ENCODE measurements at places on chromosomes 5 and 9.

- DNase-seq = no peak
Measured at GRCh38 chr9:126802318-126803059, 2.4 kb upstream of the ZBTB43 start.

DNA sequence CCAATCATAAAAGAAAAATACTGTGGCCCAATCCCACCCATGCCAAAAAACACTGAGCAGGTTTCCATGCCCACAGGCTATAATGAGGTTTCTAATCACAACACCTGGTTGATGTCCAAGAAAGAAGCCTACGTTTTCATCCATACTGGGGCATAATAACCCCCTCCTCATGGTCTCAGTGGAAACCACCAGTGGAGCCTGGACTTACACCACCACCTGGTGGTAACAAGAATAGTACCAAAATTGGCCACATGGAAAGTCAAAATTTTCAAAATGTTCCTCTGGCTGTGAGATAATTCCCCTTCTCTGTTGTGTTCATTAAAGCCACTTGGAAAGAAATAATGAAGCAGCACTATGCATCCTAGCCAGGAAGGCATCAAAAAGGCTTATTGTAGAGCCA lies 687.3 kb upstream of the ST8SIA4 start:
- DNase-seq = no peak

DNA sequence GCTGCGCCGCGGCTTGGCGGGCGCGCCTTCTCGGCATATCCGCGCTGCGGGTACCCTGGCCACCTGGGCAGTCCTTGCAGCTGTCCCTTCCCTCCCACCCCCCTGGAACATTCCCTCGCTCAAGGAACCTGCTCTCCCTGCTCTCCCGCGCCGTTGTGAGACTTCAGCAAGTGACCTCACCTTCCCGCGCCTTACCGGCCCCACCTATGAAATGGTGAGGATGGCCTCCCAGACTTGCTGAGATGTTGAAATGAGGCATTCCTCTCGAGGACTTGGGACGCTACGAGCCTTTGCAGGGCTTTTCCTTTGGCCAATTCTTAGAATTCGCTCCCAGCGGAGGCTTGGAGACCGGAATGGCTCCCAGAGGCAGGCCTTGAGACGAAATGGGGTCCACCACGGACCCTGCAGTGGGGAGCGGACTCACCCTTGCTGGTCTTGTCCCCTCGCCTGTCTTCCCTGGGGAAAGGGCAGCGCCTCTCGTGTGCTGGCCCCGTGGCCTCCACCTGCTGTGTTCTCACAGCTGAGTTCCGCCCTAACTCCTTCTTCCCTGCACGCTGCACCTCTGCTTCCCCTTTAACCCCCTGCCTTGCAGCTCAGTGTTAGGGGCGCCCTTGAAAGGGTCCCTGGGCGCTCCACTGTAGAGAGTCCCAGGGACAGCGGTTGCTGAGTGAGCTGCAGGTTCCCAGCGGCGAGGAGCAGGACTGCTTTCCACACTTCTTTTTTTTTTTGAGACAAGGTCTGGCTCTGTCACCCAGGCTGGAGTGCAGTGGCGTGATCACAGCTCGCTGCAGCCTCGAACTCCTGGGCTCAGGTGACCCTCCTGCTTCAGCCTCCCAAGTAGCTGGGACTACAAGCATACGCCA lies 907 bp downstream of the HMCN2 start:
- DNase-seq = no peak

- DNase-seq = no peak
Measured at GRCh38 chr9:2697492-2697891, 19.8 kb upstream of the KCNV2 start.

- DNase-seq = no peak
Measured at GRCh38 chr5:149254506-149254905, 17.2 kb upstream of the AFAP1L1 start.

GRCh38 chr5:108398964-108399363 lies 17.1 kb upstream of the FBXL17 start:
- no peak for DNase-seq

GRCh38 chr5:132424167-132424880 lies 54.8 kb downstream of the SLC22A5 start:
- no peak for DNase-seq

DNA sequence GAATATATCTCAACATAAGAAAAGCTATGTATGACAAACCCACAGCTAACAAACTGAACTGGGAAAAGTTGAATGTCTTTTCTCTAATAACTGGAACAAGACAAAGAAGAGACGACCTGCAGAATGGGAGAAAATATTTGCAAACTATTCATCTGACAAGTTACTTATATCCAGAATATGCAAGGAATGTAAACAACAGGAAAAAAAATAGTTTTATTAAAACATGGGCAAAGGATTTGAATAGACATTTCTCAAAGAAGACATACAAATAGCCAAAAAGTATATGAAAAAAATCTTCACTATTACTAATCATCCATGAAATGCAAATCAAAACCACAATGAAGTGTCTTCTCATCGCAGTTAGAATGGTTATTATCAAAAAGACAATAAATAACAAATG lies 181.7 kb upstream of the TLX3 start:
- DNase-seq = no peak

DNA sequence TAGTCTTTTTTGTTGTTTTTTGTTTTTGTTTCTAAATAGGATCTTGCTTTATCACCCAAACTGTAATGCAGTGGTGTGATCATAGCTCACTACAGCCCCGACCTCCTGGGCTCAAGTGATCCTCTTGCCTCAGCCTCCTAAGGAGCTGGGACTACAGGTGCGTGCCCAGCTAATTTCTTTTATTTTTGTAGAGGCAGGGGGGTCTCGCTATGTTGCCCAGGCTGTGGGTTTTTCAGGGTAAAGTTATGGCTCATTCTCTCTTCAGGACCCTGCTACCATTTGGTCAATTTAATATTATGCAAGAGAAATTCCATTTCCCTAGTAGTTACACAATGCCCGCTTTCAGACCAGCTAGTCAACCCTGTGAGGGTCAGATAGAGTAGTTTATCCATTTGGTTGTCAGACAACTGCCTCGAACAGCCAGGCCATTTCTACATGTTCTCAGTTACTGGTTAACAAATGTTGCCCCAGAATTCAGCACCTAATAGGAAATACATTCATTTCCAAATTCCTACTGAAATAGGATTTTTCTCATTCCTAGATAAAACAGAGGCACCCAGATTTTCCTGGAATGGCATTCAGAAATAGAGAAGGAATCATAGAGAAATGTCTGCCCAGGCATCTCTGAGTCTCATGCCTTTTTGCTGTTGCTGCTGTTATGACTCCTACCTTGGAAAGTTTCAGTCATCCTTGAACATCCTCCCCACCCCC lies 6.4 kb upstream of the GLIS3 start:
- DNase-seq = peak; percentile 32

GRCh38 chr9:95879591-95879990 lies 4.1 kb downstream of the ERCC6L2 start:
- no peak for DNase-seq

- DNase-seq = no peak
Measured at GRCh38 chr9:135040892-135041291, 46.6 kb upstream of the OLFM1 start.

DNA sequence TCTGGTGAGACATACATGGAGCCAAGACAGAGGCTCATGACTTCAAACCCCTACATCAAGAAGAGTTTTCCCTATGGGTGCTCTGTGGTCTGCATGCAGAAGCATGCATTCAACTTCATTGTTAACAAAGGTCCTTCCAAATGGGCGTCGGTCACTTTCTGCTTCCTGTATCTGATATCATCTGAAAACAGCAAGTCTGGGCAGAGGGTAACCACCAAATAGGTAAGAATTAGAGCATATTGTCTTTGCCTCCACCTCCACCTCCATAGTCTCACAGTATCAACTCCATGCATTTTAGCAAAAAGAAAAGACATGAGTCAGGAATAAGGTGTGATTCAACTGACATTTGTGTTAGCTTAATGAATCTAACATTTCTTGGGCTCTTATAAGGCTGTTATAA lies 462.9 kb downstream of the DMRT2 start:
- no peak for DNase-seq

GRCh38 chr9:19161257-19162025 lies 34.1 kb upstream of the PLIN2 start:
- peak; percentile 94 for DNase-seq

- no peak for DNase-seq
Measured at GRCh38 chr5:80502800-80503199, 14.9 kb downstream of the FAM151B start.

GRCh38 chr5:106094204-106094607 lies 1576.5 kb downstream of the EFNA5 start:
- DNase-seq = no peak

DNA sequence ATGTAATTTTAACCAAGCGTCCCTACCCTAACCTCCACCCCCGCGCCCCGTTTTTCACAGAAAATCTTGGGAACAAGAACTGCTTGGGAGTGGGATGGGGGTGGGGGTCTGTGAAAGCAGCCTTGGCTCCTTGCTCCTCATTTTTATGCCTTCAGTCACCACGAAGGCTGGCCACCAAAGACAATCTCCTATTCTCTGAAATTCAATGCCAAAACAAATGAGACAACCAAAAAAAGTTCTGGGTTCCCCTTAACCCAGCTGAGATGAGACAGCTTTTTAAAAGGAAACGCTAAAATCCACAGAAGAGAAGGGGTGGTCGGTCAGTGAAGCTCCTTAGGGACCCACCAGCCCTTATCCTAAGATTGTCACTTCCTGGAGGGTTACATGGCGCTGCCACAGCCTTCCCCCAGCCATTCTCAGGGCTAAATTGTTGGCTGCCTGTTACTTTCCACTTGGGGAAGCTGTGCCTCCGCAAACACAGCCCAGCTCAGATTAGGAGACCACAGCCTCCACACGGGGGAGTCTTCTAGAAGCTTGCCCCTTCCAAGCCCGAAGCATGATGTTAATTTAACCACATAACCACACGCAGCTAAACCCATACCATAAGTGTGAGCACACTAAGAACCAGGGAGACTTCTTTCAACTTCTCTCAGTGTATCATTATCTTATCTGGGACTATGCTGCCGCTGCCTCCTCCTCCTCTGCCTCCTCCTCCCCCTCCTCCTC lies 136.3 kb downstream of the FOXD1 start:
- DNase-seq = peak; percentile 66

GRCh38 chr5:178487911-178488600 lies 102.1 kb downstream of the COL23A1 start:
- DNase-seq = no peak

DNA sequence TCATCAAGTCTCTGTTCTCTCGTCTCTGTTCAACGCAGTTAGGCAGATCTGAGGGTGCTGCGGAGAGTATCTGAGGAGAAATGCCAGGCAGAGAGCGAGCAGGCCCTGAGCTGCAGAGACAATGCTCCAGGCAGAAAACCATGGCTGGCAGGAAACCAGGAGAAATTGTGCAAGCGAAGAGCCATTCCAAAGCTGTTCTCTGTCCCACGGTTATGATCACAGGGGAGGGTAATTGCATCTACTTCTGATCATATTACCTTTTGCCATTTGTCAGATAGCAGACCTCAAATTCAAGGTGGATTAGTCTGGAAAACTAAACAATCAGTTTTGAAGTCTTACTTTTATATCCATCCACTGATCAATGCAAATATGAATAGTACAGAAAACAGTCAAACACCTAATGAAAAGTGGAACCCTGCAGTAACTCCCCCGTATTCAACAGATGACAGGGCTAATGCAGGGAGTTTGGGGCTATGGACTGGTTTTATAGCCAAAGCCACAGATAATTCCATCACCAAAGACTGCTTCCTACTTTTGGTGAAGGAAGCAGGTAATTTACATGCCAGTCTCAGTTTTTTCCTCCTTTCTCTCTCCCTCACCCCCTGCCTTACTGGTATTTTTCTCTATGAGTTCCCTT lies 228.0 kb downstream of the DCP2 start:
- no peak for DNase-seq

GRCh38 chr5:173615884-173616576 lies 420 bp downstream of the BOD1 start:
- peak; percentile 86 for DNase-seq

GRCh38 chr5:151151793-151152192 lies 5.8 kb downstream of the ANXA6 start:
- no peak for DNase-seq

- peak; percentile 44 for DNase-seq
Measured at GRCh38 chr5:61333321-61333953, 1.4 kb downstream of the ZSWIM6 start.

GRCh38 chr5:116084287-116084691 lies 536 bp upstream of the COMMD10 start:
- DNase-seq = peak; percentile 8

DNA sequence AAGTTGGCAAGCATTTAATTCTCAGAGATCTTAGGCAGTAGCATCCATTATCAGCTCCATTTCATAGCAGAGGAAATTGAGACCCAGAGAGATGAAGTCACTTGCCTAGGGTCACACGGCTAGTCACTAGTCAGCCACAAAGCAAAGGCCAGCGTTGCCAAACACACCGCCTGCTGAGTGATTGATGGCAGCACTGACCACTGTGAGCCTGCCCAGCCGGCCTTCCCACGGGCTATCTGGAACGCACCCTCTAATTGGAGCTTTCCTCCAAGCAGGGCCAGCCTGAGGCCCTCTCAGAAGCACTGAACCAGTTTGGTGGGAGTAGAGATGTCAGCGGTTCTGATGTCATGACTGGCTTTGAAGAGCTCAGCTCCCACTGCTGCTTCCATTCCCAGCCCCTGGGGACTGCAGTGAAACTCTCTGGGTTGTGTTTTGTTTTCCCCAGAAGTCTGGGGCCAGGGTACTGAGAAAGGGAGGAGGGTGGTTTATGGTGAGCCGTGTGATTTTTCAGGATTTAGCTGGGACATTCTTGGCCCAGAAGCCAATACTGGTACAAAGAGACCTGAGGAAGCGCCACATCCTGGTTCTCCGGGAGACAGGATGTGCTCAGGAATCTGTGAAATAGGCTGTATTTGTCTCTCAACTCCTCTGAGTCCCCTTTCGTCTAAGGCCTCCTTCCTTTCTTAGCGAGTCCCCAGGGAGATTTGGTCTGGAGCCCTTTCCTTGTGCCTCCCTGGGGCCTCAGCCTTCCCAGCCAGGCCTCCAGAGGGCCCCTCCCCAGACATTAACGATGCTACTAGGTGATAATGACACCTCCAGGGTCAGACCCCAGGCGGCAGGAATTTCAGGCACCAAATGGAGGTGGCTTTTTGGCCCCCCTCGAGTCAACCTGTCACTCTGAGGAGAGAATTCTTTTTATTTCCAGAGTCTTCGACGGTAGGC lies 44.5 kb downstream of the SPRY4 start:
- peak; percentile 98 for DNase-seq

GRCh38 chr5:43554497-43554896 lies 2.4 kb downstream of the PAIP1 start:
- no peak for DNase-seq

DNA sequence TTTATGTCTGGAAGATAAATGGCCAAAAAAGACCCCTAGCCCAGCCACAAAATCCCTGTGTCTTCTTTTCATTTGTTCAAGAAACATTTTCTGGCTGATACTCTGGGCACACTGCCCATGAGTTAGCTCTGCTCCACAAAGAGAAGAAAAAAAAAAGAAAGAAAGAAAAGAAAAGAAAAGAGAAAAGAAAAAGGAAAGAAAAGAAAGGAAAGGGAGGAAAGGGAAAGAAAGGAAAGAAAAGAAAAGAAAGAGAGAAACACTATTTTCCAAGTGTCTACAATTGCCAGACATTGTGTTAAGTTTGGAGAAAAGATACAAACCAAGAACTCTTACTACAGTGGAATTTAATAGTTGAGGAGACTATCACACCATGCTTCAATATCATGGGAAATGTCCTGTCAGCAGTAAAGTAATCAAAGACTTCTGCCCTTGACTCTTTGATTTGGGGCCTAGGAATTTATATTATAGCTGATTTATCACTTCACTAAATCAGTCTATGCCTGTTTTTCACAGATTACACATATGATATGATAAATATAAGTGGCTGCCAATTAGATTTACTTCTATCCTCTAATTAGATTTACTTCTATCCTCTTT lies 3.0 kb downstream of the TRMO start:
- no peak for DNase-seq

GRCh38 chr9:9552665-9553064 lies 1060.1 kb downstream of the PTPRD start:
- DNase-seq = no peak

All from lung microvascular endothelial cell (primary cell).